ENCODE measurements at places on chromosomes 5 and 9.

DNA sequence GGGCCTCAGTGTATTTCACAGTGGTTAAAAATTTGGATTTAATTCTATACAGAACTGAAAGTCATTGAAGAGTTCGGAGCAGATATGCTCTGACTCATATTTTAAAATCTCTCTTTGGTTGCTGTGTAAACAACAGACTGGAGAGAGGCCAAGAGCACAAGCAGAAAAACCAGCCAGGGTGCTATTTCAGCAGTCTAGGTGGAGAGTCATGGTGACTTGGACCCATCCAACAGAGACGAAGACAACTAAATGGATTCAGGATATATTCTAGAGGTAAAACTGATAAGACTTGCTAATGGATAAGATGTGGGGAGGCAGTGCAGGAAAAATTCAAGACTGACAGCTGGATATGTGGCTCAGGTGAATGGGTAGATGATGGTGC, 168.9 kb downstream of the MAPKAP1 start:
- DNase-seq: no peak

DNA sequence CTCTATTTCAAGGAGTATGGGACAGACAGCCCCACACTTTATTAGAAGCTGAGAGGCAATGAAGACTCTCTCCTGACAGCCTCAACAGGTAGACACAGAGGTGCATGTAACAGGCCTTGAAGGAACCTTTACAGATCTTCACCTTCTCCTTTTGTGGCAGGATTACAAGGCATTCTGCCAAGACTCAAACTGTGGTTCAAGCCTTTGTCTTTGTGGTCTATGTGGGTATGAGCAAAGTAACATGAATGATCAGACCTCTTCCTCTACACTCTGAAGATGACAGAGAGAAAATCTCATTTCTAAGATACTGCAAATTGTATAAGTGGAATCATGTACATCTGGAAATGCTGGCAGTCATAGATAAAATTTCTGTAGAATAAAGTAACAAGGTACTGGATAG, 346.9 kb downstream of the CDH9 start:
- no peak for DNase-seq

DNA sequence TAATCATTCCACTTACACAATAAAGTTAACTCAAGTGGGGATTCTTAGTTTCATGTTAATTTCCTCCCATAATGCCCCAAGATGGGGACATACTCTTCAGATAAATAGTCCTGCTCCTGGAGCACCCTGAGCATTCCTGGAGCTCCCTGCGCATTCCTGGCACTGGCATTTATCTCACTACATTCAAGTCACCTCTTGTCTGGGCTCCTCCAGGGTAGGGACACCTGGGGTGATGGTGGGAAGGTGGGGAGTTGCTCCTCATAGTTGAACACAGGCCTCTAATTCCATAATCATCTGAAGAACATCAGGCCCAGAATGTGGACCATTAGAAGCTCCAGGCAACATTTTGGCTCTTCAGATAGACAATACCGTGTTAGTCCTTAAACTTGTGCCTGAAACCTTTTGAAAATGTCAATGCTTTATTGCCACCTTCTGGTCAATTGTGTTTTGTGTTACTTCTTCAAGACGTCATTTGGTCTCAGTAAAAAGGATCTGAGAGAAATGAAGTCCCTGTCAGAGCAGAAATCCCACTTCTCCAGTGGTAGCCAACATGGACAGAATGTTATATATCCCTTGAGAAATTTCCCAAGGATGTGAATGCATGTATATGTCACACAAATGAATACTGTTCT, 14.2 kb upstream of the AGGF1 start:
- no peak for DNase-seq

- no peak for DNase-seq
Observed at GRCh38 chr9:123590499-123590898, 234.5 kb downstream of the CRB2 start.

- DNase-seq: no peak
Observed at GRCh38 chr9:108802967-108803366, 52.8 kb downstream of the ACTL7B start.

DNA sequence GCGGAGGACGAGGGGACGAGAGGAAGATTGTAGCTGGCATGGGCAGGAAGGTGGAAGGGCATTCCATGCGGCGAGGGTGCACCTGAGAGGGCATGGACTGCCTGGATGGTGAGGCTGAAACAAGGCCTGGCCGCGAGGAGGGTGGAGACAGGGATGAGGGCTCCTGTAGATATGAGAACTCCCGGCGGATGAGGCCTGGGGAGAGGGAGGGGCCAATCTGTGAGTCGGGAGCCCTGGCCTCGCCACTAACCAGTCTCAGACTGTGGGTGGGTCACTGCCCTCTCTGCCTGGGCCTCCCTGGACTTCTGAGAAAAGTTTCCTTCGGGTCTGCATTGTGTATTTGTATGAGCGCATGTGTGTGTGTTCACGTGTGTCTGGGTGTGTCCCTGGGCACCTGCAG, 55.4 kb downstream of the LMX1B start:
- no peak for DNase-seq

DNA sequence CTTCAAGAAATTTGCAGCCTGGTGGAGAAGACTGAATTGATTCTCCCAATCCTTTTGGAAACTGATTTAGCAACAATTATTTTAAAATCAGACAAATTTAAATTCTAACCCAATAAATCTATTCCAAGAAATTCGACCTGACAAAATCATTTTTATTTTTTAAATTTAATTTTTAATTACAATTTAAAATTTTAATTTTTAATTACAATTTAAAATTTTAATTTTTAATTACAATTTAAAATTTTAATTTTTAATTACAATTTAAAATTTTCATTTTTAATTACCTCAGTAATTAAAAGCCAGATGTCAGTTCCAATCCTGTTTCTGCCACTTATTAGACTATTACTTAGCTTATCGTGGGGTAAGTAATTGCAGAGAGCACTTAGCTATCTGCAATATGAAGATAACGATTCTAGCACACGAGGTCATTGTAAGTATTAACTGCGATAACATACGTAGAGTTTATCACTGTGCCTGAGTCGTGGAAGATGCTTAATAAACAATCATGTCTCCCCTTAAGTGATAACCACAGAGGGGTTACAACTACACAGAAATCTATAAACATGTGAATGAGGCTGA, 346.4 kb upstream of the SLC24A2 start:
- no peak for DNase-seq

GRCh38 chr5:156515121-156515520, 188.2 kb downstream of the SGCD start:
- no peak for DNase-seq

- DNase-seq: no peak
Observed at GRCh38 chr5:123512611-123513461, 859 bp downstream of the CSNK1G3 start.

GRCh38 chr5:159005062-159005461, 94.7 kb downstream of the EBF1 start:
- no peak for DNase-seq

DNA sequence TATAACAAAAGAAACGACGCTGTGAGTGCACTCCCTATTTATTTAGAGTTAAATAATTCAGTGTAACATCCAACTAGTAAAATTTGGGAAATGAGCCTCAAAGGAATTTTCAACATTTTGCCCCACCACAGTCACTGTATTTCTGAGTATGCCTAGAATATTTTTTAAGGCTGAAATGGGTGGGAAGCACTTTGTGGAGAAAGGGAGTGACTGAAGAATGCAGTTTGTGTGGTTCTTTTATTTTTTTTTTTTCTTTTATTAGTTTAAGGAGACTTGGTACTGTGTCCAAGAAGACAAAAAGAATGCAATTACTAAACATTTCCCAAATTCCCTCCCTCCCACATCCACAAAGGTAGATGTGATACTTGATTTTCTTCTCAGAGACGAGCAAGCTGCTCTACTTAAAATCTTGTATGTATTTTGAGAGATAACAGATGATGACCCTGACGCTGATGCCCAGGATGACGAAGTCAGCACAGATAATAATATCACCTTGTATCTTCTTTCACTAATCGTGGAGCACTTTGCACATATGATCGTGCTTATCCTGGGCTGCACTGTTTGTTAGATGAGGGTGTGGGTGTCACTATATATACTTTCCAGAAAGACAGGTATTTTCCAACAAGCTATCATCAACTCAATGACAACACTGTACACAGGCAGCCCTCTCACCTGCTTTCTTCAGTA, 586.3 kb downstream of the RAB3C start:
- DNase-seq: no peak

GRCh38 chr9:69421908-69422801, 97.1 kb downstream of the ENTREP1 start:
- DNase-seq: peak; percentile 23

GRCh38 chr9:137371521-137371941, 51.4 kb downstream of the EXD3 start:
- DNase-seq: no peak

- no peak for DNase-seq
Observed at GRCh38 chr5:173775261-173776197, 112.6 kb upstream of the CPEB4 start.

DNA sequence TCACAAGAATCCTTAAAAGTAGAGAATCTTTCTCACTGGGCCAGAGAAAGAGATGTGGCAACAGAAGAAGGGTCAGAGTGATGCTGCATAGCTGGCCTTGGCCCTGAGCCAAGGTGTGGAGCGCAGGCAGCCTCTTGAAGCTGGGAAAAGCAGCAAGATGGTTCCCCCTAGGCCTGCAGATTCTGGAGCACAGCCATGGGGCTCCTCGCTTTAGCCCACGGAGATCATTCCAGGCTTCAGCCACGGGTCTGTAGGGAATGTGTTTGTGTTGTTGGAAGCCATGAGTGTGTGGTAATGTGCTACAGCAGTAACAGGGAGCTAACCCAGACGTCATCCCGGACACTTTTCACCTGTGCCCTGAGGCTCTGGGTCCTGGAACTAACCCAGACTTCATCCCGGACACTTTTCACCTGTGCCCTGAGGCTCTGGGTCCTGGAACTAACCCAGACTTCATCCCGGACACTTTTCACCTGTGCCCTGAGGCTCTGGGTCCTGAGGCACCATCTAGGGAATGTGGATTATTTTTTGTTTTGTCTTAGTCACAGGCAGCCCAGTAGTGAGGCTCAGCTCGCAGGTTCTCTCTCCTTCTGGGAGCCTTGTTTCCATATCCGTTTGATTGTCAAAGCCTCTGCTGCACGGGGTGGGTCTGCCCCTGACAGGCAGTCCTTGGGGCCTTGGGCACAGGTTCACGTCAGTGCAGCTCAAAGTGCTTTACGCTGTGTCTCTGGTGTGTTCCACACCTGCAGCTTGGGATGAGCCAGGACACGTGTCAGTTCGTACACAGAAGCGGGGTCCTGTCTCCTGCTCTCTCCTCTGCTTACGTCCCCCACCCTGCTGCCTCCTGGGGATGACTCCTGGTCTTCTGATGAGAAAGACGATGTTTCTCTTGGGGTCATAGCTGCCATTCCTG, 56.3 kb upstream of the EXOC3 start:
- DNase-seq: no peak

- DNase-seq: no peak
Observed at GRCh38 chr5:77936365-77936693, 160.2 kb upstream of the TBCA start.

- DNase-seq: no peak
Observed at GRCh38 chr9:124358631-124359030, 56.6 kb downstream of the PSMB7 start.

GRCh38 chr9:105360344-105360743, 87.5 kb upstream of the FSD1L start:
- no peak for DNase-seq

- DNase-seq: no peak
Observed at GRCh38 chr5:4758550-4758949, 381.6 kb upstream of the ADAMTS16 start.

- DNase-seq: peak; percentile 9
Observed at GRCh38 chr5:58582803-58583491, at the start of gene RAB3C. Gene RAB3C, plus strand, starts transcription at chr5:58583075. Its CDS starts 134 bp downstream, at chr5:58583209.

- no peak for DNase-seq
Observed at GRCh38 chr9:12155401-12156134, 537.6 kb upstream of the TYRP1 start.

DNA sequence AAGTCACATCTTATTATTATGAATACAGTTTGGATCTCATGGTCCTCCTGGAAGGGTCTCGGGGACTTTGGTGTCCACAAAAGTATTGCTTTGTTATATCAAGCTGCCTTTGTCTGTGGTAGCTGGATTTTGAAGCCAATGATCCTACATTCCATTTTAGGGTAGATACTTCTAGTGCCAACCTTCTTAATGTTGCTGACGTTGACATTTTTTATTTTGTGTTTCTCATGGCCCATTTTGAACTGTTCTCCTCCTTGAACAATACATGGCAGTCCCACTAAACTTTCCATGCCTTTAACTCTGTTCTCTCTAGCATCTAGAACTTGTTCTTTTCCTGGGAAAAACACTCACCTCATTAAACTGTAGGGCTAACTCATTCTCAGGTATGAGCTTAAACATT, 425.8 kb downstream of the KCTD16 start:
- no peak for DNase-seq

DNA sequence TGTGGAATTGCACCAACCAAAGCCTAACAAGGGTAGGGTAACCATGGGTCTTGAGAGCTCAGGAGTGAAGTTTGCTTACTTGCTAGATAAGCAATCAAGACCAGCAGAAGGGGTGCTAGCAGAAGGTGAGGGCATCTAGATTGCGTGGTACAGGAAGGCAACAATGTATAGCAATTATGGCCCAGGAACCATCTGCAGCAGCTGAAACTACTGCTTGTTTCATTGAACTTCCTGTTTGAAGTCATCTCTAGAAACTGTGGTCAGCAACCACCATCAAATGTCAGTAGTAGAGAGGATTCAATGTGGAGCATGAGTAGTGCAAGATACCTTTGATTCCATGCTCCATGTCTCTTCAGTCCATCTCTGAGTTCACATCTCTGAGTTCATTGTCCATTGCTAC, 462.1 kb upstream of the GRAMD2B start:
- no peak for DNase-seq

- no peak for DNase-seq
Observed at GRCh38 chr9:98264516-98264915, 9.1 kb upstream of the TBC1D2 start.

- no peak for DNase-seq
Observed at GRCh38 chr9:88418715-88419540, 30.7 kb downstream of the SPIN1 start.

GRCh38 chr5:147565524-147565923, 55.7 kb upstream of the DPYSL3 start:
- DNase-seq: no peak

GRCh38 chr5:139745132-139745799, 50.3 kb upstream of the PSD2 start:
- DNase-seq: no peak

DNA sequence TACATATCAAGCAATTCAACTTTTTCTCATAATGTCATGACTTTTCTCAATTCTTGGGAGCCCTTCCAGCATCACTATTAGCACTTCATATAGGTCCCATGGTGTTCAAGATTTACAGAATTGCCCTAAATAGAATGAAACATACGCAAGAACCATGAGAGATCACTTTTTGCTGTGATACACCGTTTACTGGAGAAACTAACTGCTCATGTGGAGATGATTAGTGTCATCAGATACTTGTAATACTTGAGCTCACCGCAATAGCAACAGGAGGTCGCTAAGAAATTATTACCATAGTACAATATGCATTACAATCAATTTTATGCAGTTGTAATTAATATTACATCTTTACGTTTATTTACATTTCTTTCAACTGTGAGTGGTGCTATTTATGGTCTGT, 4.8 kb upstream of the PCSK5 start:
- no peak for DNase-seq
